ENCODE measurements at places on chromosomes 2 and 18.
A peak's percentile ranks its signal among the peaks of the same experiment; 100 is the strongest.

DNA sequence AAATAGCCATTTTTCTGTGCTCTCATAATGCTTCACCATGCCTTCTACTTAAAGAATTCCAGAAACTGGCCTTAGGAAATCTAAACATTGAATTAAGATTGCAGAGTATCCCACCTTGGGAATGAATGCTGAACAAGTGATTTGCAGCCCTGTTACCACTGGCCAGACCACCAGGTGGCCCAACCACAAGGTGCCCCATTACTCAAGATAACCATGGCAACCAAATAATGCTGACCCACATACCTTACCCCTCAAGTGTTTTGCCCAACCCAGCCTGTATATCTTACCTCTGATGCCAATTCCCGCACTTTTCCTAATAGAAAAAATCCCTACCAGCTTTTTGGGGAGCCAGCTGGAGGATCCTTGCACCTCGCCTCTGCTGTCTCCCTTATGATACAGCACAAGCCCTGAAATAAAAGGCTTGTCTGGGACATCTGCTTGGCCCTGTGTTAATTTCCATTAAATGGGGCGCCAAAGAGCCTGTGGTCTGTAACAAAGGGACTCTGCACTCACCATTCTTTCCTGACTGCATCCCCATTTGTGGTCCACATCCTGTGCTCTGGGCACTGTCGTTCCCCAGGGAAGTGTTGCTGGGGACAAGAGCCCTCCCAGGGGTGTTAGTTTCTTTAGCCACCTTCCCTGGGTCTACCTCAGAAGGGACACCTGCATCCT is 17.3 kb upstream of the KCNF1 start:
- peak; percentile 31 for DNase-seq

DNA sequence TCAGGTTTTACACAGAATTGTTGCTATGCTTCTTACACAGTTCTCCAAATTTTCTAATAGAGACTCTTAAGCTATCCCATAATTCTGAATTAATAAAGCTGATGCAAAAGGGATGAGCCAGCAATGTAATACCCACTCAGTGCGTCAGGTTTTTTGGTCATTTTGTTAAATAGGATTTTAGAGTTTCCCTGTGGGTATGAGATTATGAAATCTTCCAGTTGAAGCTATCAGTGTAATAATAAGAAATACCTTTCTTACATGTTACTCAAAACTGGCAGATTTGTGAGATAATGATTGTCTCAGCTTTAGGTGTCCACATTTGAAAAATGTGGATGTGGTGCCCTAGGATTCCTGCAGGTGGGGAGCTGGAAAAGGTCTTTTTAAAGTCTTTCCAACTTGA is 44.5 kb downstream of the SOCS6 start:
- no peak for DNase-seq

DNA sequence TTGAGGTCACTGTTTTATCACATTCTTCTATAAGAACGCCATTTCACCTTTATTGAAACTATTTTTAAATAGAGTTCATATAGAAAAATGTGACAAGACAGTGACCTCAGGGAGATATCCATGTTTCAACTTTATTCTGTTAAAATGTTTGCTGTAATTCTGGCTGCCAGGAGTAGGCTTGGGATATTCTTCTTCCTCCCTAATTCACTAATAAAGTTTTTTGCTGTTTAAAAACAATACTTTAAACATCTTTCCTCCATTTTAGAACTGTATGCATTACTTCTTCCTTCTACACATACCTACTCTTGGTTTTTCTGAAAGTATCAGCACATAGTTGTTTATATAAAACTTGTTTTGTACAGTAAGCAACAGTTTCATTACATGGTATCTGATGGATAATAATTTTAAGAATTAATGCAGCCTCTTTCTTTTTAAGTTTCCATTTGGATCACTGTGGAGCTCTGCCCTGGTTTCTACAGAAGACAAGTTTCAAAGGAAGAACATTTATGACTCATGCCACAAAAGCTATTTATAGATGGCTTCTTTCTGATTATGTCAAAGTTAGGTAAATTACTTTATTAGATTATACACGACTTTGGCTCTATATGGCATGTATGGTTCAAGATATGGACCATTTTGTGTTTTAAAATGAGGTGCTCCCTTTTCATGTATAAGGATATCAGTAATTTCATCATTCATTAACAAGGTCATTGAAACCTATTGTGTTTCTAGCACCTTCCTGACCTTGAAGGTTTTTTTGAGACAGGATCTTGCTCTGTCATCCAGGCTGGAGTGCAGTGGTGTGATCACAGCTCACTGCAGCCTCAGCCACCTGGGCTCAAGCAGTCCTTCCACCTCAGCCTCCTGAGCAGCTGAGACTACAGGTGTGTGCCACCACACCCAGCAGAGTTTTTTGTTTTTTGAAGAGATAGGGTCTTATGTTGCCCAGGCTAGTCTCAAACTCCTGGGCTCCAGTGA is 7.2 kb downstream of the CPSF3 start:
- DNase-seq = no peak

GRCh38 chr2:60794271-60794863 is 38.3 kb downstream of the PAPOLG start:
- no peak for DNase-seq

GRCh38 chr2:139885921-139886498 is 1105.8 kb upstream of the NXPH2 start:
- no peak for DNase-seq

- DNase-seq = no peak
These were observed 47.0 kb upstream of the PTH2R start for GRCh38 chr2:208359632-208359986.

- DNase-seq = no peak
These were observed 81.1 kb downstream of the ASB1 start for GRCh38 chr2:238507836-238508235.

DNA sequence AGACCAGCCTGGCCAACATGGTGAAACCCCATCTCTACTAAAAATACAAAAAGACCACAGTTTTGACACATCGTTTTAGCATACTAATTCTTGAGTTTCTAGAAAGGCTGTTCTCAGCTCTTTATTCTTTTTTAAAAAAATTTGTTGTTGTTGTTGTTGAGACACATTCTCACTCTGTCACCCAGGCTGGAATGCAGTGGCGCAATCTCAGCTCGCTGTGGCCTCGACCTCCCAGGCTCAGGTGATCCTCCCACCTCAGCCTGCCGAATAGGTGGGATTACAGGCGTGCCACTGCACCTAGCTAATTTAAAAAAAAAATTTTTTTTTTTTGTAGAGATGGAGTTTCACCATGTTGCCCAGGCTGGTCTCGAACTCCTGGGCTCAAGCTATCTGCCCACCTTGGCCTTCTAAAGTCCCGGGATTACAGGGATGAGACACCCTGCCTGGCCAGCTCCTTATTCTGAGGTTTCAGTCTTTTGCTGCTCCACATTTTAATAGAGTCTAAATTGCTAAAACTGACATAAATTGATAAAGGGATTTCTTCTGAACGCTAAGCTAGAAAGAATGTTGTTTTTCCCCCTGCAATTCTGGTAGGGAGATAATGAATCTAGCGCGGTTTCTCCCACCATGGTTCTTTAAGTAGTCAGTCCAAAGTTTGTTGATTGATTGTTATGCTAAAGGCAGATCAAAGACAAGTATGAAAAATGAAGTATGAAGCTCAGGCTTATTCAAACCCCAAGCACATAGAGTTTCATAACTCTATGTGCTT is 32.6 kb upstream of the CABLES1 start:
- DNase-seq = no peak

DNA sequence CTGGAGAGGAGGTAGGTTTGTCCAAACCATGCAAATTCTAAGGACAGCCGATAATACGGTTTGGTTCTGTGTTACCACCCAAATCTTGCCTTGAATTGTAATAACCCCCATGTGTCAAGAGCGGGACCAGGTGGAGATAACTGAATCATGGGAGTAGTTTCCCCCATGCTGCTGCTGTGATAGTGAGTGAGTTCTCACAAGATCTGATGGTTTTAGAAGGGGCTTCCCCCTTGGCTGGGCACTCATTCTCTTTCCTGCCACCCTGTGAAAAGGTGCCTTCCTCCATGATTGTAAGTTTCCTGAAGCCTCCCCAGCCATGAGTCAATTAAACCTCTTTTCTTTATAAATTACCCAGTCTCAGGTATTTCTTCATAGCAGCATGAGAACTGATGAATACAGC is 295.2 kb downstream of the NBAS start:
- no peak for DNase-seq

Measured in tibial artery (tissue), 4 donors.